ENCODE measurements at places on chromosomes 5 and 9. TPM values are rescaled to one million over a fixed set of nuclear protein-coding genes. Genes with fewer than 3 reads are reported as not detected.

PLAC8L1 gene
- not detected for total RNA-seq

AK1 gene
- total RNA-seq, result 2.2 TPM

SHOC1 gene
- total RNA-seq, result not detected

- no peaks in the 10 kb centered on the region for H3K36me3 ChIP-seq
- no peak overlapping the region for H3K27ac ChIP-seq
- peak; percentile 80 for DNase-seq
- H3K4me1 ChIP-seq, result peaks cover 26% of the 10 kb centered on the region
These were observed 539.5 kb downstream of the EBF1 start for GRCh38 chr5:158560170-158560569.

DNA sequence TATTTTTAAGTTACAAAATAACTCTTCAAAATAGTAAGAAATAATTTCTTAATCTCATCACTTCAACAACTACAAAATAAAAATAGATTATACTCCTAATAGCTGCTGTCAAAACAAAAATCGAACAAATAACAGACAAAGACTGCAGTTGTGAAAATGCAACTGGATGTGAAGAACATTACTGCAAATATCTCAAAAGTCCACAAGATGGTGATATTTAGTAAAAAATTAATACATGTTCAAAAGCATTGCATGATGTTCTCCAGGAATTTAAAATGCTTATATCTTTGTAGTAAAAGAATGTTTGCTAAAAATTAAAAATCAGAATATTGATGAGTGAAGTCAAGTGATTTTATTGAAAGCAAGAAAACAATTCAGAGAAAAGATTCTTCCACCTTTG is 66.2 kb downstream of the MPDZ start:
- no peaks in the 10 kb centered on the region for H3K4me1 ChIP-seq
- H3K27me3 ChIP-seq, result no peaks in the 10 kb centered on the region
- no peak overlapping the region for H3K27ac ChIP-seq
- no peak overlapping the region for H3K4me3 ChIP-seq
- DNase-seq, result no peak
- H3K36me3 ChIP-seq, result no peaks in the 10 kb centered on the region

DNA sequence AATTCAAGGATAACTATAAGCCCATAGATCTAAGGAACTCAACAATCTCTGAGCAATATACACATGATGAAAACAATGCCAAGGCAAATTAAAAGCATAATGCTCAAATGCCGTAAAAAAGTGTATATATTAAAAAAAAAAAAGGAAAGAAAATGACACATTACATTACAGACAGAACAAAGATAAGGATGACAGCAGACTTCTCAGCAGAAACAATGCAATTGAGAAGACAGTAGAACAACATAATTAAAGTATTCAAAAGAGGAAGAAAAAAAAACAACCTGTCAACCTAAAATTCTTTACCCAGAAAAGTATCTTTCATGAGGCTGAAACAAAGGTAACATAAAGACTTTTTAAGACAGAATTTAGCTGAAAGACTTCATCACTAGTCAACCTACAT is 591.7 kb downstream of the ZNF608 start:
- H3K36me3 ChIP-seq, result no peaks in the 10 kb centered on the region
- H3K27ac ChIP-seq, result no peak overlapping the region
- no peaks in the 10 kb centered on the region for H3K4me1 ChIP-seq
- H3K27me3 ChIP-seq, result no peaks in the 10 kb centered on the region
- H3K4me3 ChIP-seq, result no peak overlapping the region

DNA sequence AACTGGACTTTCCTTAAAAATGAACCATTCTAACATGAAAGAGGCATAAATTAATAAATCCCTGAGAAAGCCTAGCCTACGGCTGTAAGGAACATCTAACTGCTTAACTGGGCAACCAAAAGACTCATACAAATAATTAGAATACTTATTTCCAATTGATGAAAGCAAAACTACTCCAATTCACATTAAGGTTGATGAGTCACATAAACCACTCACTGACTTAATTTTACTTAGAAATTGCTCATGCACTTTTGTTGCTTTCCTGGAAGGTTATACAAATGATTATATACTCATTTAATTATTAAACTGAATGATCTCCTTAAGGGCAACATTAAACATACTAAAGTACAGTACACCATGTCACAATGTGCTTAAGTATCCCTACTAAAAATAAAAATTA is 101.9 kb downstream of the NFIB start:
- H3K27me3 ChIP-seq, result no peaks in the 10 kb centered on the region
- no peak overlapping the region for H3K4me3 ChIP-seq
- no peak overlapping the region for H3K27ac ChIP-seq
- DNase-seq, result no peak

- H3K27me3 ChIP-seq, result no peaks in the 10 kb centered on the region
- no peak for DNase-seq
- no peaks in the 10 kb centered on the region for H3K36me3 ChIP-seq
- H3K4me3 ChIP-seq, result no peak overlapping the region
These were observed 147.7 kb downstream of the VPS13A start for GRCh38 chr9:77325058-77325457.

DNA sequence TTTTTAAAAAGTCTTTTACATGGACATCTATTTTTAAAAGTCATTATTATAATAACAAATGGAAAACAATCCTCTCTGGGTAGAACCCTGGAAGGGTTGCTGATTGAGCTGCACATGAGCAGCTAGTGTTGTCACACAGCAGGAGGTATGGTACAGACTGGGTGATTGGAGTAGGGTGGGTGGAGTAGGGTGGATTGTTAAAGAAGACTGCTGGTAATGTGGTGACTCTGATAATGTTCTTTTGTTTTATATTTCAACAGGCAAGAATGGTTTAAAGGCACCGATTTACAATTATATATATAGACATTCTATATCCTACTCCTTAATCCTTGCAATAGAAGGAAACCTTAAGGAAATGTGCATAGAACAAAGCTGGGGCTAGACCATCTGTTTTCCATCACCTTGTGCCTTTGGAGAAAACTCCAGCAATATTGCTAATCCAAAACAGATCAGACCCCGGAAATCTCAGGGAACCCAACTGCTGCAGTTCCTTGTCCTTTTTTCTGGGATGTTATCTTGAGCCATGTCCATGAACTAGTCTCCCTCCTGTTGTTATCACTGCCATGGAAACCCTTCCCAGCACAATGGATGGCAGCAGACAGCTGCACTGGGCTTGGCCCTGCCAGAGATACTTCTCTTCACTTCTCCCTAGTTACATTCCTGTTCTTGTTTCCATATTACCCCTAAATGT is 129.7 kb downstream of the YIPF5 start:
- H3K4me3 ChIP-seq, result no peak overlapping the region
- H3K27ac ChIP-seq, result no peak overlapping the region
- no peaks in the 10 kb centered on the region for H3K36me3 ChIP-seq
- H3K27me3 ChIP-seq, result no peaks in the 10 kb centered on the region

DNA sequence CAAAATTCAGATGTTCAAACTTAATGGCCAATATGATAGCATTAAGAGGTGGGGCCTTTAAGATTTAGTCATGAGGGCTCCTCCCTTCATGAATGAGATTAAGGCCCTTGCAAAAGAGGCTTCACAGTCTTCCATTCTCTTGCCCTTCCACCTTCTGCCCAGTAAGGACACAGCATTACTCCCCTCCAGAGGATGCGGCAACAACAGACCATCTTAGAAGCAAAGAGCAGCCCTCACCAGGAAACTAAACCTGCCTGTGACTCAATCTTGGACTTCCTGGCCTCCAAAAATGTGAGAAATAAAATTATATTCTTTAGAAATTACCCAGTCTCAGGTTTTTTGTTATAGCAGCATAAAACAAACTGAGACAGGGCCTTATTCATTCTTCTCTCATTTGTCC is 8.2 kb downstream of the AP3B1 start:
- H3K4me1 ChIP-seq, result no peaks in the 10 kb centered on the region
- no peak overlapping the region for H3K4me3 ChIP-seq
- no peak overlapping the region for H3K27ac ChIP-seq
- no peaks in the 10 kb centered on the region for H3K27me3 ChIP-seq
- no peak for DNase-seq

DNA sequence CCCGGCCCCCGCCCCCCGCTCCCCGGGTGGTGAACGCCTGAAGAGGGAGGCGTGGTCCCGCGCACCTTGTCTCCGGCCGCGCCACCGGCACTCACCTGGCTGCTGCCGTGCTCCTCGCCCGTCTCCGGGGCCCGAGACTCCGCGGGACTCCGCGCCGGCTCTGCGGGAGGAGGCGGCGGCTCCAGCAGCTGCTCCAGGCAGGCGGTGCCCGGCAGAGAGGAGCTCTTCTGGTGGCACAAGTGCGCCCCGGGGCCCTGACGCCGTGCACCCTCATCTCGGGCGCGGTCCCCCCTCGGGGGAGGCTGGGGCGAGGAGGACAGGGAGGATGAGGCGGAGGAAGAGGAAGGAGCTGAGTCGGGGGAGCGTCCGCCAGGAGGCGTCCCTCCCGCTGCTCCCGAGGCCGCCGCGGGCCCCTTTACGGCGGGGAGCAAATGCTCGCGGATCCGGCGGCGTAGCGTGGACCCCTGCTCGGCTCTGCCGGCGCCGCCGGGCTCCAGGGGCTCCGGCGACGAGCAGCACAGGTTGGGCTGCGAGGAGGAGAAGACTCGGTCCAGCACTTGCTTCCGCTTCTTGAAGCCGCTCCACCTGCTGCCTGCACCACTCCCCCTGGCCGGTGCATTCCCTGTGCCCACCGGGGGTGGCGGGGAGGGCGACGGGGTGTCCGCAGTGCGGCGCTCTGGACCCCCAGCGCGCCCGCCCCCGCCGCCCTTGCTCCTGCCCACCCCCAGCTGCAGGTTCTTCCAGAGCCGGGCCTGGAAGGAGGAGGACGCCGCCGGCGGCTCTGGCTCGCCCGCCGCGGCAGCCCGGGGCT is 928 bp downstream of the MCTP1 start:
- H3K27ac ChIP-seq, result no peak overlapping the region
- H3K36me3 ChIP-seq, result no peaks in the 10 kb centered on the region
- DNase-seq, result no peak
- H3K4me1 ChIP-seq, result no peaks in the 10 kb centered on the region

DNA sequence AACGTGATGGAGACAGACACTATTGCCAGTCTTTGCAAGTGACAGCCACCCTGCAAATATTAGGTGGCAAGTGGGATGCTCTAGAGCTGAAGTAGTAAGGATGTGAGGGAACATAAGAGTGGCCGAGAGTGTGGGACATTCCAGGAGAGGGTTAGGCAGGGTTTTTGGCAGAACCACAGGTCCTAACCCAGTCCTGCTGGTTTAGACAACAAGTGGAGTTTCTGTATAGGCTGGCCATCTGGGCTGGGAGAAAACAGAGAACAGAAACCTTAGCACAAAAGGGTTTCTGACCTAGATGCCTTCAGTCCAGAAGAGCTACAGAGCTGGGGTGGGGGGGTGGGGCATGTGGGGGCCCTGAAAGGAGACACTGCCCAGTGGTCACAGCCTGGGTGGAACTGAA is 107.4 kb downstream of the TMEM174 start:
- H3K27ac ChIP-seq, result no peak overlapping the region
- no peaks in the 10 kb centered on the region for H3K36me3 ChIP-seq
- H3K27me3 ChIP-seq, result no peaks in the 10 kb centered on the region

GRCh38 chr9:123174887-123175518 is 93.4 kb downstream of the STRBP start:
- peaks cover 13% of the 10 kb centered on the region for H3K36me3 ChIP-seq
- peak overlapping the region; percentile 95 for H3K27ac ChIP-seq
- H3K4me3 ChIP-seq, result no peak overlapping the region
- H3K27me3 ChIP-seq, result no peaks in the 10 kb centered on the region
- DNase-seq, result peak; percentile 75
